ENCODE measurements at places on chromosomes 4 and X.

DNA sequence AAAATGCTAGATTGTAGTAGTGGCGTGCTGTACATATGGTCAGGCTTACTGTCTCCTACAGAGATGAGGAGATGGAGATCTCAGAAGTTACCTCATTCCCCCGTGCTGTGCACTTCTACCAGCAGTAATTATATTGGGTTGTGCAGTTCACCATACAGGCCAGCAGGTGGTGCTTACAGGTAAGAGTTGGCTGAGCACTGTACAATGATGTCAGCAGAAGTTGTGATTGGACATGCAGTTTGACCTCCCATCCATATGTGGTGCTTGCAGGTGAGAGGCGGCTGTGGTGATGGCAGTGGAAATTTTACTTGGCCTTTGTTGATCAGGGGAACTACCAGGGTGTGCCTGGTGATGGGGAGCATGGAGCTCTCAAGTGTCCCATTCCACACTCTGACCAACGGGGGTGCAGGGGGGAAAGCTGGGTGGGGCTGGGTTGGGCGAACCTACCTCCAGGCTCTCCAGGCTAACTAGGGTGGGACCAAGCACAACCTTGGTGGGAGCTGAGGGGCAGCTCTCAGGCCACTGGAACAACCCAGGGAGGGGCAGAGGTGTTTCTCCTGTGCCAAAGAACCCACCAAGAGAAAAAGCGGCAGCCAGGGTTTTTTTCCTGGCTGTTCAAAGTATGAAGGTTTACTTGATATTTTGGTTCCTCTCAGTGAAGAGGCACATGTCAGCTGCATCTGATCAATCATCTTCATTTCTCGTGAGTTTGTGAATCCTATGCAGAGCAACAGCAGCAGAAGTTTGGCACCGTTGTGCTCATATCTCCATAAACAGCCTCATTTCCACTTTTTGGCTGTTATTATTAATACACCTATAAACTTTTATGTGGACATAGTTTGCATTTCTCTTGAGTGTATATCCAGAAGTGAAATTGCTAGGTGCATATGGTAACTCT is 73.8 kb upstream of the FREM3 start:
- DNase-seq, result no peak

DNA sequence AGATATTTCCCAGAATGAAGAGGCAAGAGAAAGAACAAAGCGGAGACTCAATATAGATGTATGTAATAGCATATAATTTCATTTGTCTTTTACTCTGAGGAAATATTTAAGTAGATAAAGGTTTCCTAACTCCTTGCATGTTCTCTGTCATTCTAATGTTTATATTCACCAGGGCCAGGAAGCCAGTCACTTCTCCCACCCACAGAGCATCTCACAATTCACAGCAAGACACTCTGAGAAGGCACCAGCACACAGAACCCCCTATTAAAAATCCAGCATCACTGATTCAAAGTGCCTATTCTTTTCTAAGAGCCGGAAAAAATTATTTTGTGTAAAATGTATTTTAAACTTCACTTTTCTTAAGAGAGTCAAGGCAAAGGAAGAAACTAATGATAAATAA is 927.1 kb downstream of the C4orf33 start:
- no peak for DNase-seq

GRCh38 chrX:148728901-148729300 is 228.5 kb downstream of the AFF2 start:
- no peak for DNase-seq

DNA sequence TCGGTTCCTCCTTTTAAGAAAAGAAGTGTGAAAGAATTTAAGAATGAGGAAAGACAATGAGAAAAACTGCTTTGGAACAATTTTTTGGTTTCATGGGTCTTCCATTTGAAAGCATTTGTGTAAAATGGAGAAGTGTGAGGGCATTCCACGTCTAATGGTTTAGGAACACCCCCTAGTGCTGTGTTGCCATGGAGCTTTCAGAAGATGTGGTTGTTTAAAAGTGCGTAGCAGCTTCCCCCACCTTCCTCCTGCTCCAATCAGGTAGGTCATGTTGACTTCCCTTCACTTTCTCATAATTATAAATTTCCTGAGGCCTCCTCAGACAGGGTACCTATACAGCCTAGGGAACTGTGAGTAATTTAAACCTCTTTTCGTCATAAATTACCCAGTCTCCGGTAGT is 50.0 kb downstream of the UGT2B10 start:
- DNase-seq, result no peak

DNA sequence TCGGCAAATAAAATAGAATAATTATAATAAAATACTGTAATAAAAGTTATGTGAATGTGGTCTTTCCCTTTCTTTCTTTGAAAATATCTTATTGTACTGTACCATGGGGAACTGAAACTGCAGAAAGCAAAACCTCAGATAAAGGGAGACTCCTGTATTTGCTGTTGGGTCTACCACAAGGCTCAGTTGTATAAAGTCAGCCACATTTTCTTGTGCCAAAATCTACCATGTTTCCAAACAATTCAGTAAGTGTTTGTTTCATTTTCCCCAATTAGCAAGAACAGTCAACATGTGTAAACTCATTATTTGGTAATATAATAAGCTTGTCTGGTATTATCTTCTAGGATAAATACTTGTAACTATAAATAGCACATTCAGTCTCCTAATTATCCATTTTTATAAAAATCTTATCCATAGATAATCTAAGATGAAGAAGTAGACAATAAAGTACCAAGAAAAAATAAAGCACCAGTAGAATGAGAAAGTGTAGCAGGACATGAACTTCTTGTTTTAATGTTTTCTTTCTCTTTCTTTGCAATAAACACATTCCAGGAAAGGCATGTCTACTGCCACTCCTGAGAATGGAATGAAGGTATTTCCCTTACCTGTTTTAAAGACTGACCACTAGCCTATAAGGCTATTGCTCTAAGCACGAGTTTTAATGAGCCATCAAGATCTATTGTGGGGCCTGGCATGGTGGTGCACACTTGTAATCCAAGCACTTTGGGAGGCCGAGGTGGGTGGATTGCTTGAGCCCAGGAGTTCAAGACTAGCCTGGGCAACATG is 15.0 kb upstream of the OTUD4 start:
- no peak for DNase-seq

DNA sequence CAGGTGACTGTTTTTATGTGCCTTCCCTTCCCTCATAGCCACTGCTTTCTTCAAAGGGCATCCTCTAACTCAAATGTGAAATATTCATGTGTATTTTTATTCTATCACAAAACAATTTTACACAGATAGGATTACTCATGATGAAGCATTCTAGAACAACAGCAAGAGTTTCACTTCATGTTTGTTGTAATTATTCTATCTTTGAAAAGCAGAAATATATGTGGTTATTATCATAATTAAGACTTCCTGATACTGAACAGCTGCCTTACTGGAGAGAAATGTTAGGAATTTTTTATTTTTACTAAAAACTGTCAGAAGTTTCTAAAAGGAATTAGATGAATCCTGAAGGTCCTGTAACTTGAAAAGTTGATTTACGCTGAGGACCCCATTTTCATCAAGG is 229.1 kb downstream of the PALLD start:
- no peak for DNase-seq

GRCh38 chr4:151325111-151325948 is at the start of gene SH3D19:
Gene SH3D19, minus strand, starts transcription at chr4:151325605. Its CDS starts 253 bp downstream, at chr4:151325352.
- DNase-seq, result no peak

DNA sequence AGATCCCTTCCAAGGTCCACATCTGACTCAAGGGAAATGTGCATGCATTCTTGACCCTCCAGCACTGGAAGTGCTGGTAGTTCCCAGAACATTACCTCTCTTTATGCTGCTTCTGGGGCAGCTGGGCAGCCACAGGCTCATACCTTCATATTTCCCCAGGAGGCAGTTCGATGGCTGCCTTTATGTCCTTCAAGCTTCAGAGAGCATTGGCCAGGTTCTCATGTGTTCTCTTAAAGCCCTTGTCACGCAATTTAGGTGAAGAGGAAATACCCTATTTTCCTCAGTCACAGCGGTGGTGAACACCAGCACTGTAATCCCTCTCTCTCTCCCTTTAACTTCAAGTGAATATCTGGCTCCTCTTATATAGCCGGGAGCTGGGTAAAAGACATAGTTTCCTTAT is 134.3 kb downstream of the MID1IP1 start:
- DNase-seq, result no peak

DNA sequence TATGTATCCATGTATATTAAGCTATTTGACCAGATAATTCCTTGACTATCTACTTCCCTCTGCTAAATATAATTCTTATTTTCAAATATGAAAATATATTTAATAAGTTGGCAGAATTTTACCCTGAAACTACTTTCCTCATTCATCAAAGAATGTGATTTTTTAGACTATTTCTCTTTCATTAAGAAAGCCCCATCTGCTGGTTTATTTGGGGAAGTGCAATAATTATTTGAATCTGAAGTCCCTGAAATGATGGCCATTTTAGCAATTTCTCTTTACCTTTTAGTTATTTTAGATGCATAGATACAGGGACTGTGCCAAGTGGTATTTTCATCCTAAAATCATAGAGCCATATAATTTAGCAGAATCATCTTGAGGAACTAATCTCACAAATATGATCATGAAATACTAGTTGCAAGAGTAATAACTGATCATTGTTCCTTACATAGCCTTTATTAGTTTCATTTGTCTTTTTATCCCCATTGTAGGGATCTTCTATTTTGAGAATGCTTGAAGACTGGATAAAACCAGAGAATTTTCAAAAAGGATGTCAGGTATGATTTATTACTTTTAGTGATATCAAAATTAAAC is 39.0 kb downstream of the ENPEP start:
- DNase-seq, result no peak

- DNase-seq, result no peak
These were observed 57.2 kb downstream of the NKX6-1 start for GRCh38 chr4:84441758-84442377.

GRCh38 chr4:81260443-81261101 is 45.5 kb upstream of the PRKG2 start:
- no peak for DNase-seq

DNA sequence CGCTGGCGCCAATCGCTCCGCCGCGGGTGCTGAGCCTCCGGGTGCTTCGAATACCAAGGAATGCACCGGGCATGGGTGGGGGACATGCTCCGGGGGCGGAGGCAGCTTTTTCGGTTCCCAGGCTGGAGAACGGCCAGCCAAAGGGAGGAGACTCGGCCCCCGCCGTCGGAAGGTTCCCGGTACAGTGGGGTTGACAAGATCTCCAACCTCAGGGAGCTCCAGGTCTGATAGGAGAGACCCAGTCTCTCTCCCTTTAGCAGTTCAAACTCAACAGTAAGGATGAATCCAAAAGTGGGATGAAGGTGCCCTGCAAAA is 29.1 kb upstream of the BCORL1 start:
- no peak for DNase-seq

- no peak for DNase-seq
These were observed 32.6 kb downstream of the STAG2 start for GRCh38 chrX:123993904-123994635.

- no peak for DNase-seq
These were observed 893.7 kb upstream of the SLIT2 start for GRCh38 chr4:19358015-19358414.

DNA sequence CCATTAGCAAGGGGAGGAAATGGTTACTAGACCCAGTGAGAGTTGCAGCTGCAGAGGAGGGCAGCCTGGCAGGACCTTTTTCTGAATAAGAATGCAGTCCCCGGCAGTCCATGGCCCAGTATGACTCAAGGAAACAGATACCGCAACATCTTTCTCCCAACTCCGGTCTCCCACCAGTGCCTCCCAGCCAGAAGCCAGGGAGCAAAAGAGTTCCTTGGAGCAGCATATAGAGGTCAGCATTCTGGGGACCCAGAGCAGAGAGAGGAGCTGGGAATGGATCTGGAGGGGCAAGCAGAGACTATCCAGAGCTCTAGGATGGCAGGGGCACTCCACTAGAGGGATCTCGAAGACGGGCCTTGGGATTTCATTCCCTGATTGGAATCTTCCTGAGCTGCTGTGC is 339.2 kb upstream of the AADAT start:
- no peak for DNase-seq

Data from stimulated activated CD8-positive, alpha-beta memory T cell treated with anti-CD3 and anti-CD28 coated beads, Interleukin-4, amount 100 ng/mL, for 1 hour (primary cell).